T-helper 17 cell (primary cell): ENCODE measurements at places on chromosomes 6 and 20. TPM values are rescaled to one million over a fixed set of nuclear protein-coding genes. Genes with fewer than 3 reads are reported as not detected.
A peak's percentile ranks its signal among the peaks of the same experiment; 100 is the strongest.

DNA sequence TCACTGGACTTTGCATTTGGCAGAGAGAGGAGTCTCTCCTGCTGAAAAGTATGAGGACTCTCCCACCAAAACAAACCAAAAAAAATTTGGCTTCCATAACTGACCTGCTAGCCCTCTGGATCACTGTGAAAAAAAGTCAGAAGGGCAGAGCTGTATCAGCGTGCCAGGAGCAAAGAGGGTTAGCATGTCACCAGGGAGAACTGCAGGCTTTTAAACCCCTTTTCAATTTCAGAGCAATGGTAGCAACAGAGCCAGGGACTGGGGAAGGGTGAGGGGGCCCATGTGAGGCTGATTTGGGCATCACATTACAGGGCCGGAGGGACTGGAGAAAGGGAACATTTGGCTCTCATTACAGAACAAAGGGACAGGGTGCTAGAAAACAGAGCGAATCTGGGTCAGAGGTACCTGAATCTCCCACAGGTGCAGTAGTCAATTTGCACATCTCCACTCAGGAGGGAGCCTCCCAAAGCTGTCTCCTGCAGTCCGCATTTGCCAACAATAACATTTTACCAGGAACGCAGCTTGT, 185.7 kb upstream of the EYA4 start:
- H3K4me1 ChIP-seq = no peaks in the 10 kb centered on the region
- H3K36me3 ChIP-seq = no peaks in the 10 kb centered on the region

DNA sequence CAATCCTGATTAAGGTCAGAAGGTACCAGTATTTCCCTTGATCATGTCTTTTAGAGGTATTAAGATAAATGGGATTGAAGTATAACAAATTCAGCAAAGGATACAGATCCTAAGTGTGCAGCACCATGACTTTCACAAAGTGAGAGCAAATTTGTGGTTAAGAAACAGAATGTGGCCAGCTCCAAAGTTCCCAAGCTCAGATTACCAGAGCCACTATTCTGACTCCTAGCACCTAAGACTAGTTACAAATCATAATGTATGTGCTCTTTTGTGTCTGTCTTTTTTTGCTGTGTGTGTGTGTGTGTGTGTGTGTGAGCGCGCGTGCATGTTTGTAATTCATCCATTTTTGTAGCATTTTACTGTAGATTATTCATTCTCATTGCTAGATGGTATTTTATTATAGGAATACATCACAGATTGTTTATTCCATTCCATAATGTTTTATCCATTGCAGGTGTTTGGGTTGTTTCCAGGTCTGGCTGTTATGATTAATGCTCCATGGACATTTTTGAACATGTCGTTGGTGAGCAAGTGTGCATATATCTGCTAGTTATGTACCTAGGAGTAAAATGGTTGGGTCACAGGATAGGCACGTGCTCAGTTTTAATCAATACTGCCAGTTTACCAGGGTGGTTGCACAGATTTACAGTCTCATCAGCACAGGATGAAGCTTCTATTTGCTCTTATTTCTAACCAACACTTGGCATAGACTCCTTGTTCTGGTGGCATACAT, 314.0 kb upstream of the JAG1 start:
- no peaks in the 10 kb centered on the region for H3K36me3 ChIP-seq
- no peak overlapping the region for H3K27ac ChIP-seq
- no peak overlapping the region for H3K4me3 ChIP-seq
- DNase-seq = no peak

- no peaks in the 10 kb centered on the region for H3K27me3 ChIP-seq
- H3K4me1 ChIP-seq = peaks cover 10% of the 10 kb centered on the region
- H3K36me3 ChIP-seq = no peaks in the 10 kb centered on the region
- H3K4me3 ChIP-seq = no peak overlapping the region
These were observed 302.1 kb upstream of the RUNX2 start for GRCh38 chr6:45026003-45026516.

DNA sequence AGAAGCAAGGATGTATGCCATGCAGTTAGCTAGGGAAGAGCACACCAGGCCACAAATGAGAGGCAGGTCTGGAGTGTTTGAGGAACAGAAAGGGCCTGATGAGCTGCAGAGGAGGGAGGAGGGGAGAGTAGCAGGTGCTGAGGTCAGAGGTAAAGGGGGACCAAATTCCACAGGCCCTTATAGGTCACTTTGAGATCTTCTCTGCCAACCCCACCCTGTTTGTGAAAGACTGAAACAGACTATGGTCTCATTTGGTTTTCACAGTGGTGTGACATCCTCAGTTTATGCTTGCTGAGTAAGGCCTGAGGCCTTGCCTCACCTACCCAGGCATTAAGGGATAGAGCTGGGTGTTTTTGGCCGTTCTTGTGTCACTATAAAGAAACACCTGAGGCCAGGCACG, 187.7 kb upstream of the MYLIP start:
- H3K27ac ChIP-seq = no peak overlapping the region
- peaks cover 3% of the 10 kb centered on the region for H3K4me1 ChIP-seq
- no peaks in the 10 kb centered on the region for H3K36me3 ChIP-seq
- H3K4me3 ChIP-seq = no peak overlapping the region
- H3K27me3 ChIP-seq = peaks cover 6% of the 10 kb centered on the region
- DNase-seq = no peak

DNA sequence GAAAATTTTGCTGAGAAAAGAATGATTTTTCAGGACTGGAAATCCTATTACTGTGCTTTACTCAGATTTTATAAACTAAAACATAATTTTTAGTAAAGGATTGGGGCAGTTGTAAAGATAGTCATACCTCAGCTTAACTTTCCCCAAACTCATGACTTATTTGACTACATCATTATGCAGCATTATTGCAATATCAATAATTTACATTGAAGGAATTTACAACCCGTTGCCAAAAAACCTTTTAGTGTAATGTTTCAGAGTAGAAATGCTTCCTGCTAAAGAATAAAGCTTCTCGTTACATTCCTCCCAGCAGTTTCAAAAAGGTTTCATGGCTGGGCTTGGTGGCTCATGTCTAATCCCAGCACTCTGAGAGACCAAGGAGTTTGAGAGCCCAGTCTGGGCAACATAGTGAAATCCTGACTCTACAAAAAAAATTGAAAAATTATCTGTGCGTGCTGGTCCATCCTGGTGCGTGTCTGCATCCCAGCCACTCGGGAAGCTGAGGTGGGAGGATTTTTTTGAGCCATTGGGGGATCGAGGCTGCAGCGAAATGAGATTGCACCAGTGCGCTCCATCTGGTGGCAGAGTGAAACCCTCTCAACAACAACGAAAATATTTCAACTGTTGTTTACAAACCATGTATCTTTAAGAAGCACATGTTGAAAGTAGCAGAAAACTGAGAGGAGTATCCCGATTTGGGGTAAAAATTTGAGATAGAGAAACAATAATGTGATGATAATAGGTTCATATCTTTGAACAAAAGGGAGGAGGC, 4.4 kb downstream of the AMD1 start:
- H3K27ac ChIP-seq = peak overlapping the region; percentile 94
- peak overlapping the region; percentile 96 for H3K4me3 ChIP-seq
- H3K36me3 ChIP-seq = no peaks in the 10 kb centered on the region
- H3K4me1 ChIP-seq = peaks cover 53% of the 10 kb centered on the region
- no peak for DNase-seq

DNA sequence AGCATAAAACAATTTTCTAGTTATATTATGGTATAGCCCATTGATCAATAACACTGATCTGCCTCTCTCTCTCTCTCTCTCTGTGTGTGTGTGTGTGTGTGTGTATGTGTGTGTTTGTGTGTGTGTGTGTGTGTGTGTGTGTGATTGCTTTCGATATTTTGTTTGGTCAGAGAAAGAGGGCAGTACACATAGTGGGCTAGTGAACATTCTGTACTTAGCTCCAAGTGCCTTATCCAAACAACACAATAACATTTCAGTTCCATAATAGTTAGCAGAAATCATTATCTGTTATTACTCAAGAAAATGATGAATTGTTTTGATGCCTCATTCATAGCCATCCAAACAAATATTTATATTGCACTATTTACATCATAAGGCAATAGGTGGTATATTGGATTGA, 979.1 kb upstream of the CITED2 start:
- H3K27ac ChIP-seq = no peak overlapping the region
- H3K36me3 ChIP-seq = no peaks in the 10 kb centered on the region
- DNase-seq = no peak
- H3K4me3 ChIP-seq = no peak overlapping the region
- peaks cover 12% of the 10 kb centered on the region for H3K27me3 ChIP-seq
- H3K4me1 ChIP-seq = no peaks in the 10 kb centered on the region

- no peak for DNase-seq
- peak overlapping the region; percentile 26 for H3K4me3 ChIP-seq
- peaks cover 47% of the 10 kb centered on the region for H3K4me1 ChIP-seq
- peak overlapping the region; percentile 95 for H3K27ac ChIP-seq
These were observed 46.8 kb upstream of the NEDD9 start for GRCh38 chr6:11279284-11279689.

- DNase-seq = no peak
- no peak overlapping the region for H3K27ac ChIP-seq
- H3K4me1 ChIP-seq = peaks cover 4% of the 10 kb centered on the region
- H3K27me3 ChIP-seq = peaks cover 23% of the 10 kb centered on the region
- H3K4me3 ChIP-seq = no peak overlapping the region
These were observed 108.0 kb downstream of the NUS1 start for GRCh38 chr6:117783279-117783678.

GRCh38 chr20:34701405-34702085, 2.6 kb upstream of the TP53INP2 start:
- H3K36me3 ChIP-seq = peaks cover 2% of the 10 kb centered on the region
- DNase-seq = no peak
- peak overlapping the region; percentile 74 for H3K4me3 ChIP-seq
- peaks cover 23% of the 10 kb centered on the region for H3K4me1 ChIP-seq
- peaks cover 15% of the 10 kb centered on the region for H3K27me3 ChIP-seq

The COL19A1 gene
- total RNA-seq = not detected

The PTCRA gene
- total RNA-seq = 35.0 TPM

The SF3B5 gene
- 175 TPM for total RNA-seq

The GABRR1 gene
- not detected for total RNA-seq

The HSD17B8 gene
- 7.6 TPM for total RNA-seq

The SNX5 gene
- total RNA-seq = 63.8 TPM

The FRK gene
- total RNA-seq = 0.02 TPM
